SJSA1 (cell line): ENCODE measurements at places on chromosomes 3 and 15. TPM values are rescaled to one million over a fixed set of nuclear protein-coding genes. Genes with fewer than 3 reads are reported as not detected.
A peak's percentile ranks its signal among the peaks of the same experiment; 100 is the strongest.

Gene CHRFAM7A
- not detected in 2 replicates for total RNA-seq

Gene TTLL13
- not detected in 2 replicates for total RNA-seq

- H3K4me3 ChIP-seq: no peak overlapping the region
- H3K27ac ChIP-seq: no peak overlapping the region
- no peak for DNase-seq
Observed at GRCh38 chr3:176964661-176965060, 232.6 kb downstream of the TBL1XR1 start.

Gene FEZF2
- not detected in 2 replicates for total RNA-seq

Gene TLR9
- total RNA-seq: not detected in 2 replicates

Gene SLC22A14
- total RNA-seq: not detected in 2 replicates

DNA sequence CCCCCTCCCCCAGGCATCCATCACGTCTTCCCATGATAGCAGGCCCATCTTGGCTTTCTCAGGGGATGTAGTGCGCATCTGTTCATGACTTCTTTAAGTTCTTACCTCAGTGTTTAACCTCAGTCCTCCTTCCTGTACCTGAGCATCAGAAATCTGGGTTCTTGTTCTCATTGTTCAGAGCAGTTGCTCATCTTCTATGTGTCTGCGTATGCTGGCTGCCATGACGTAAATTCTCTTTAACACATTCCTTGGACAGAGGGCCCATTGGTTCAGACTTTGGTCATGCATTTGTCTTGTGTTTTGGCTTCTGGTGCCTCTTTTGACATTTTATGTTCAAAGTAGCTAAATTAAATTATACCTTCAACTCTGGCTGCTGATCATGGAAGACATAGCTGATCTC, 227.3 kb downstream of the CACNA2D3 start:
- no peaks in the 10 kb centered on the region for H3K4me1 ChIP-seq
- no peak overlapping the region for H3K27ac ChIP-seq
- no peak for DNase-seq
- H3K27me3 ChIP-seq: no peaks in the 10 kb centered on the region
- no peak overlapping the region for H3K4me3 ChIP-seq
- no peaks in the 10 kb centered on the region for H3K36me3 ChIP-seq

DNA sequence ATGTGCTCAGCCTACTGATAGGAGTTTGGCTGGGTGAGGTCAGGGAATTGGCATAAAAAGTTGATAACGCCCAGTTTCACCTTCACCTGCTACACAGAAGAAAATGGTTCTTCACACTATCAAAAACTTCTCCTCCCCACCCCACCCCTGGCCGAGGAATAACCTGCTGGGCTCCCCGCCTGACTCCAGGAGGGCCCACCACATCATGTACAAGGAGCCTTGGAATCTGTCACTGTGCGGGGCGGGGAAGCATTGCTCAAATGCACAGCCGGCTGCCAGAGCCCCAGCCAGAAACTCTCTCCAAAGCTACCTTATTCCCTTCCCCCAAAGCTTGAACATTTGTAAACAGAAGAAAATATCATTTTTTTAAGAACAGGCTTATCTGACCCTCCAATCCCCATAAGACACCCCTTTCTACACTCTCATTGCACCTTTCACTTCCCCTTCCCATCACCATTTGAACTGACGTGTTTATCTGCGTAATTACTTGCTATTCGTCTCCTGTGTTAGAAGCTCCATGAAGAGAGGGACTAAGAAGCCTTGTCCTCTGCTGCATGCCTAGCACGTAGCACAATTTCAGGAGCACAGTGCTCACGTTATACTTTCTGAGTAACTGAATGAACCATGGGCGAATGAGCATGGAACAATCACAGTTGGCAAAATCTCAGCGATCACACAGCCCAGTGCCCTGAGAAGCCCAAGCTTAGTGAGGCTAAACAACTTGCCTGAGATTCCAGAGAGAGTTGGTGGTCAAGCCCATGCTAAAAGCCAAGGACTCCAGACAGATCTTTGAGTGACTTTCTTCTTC, 82.9 kb downstream of the HES1 start:
- H3K36me3 ChIP-seq: no peaks in the 10 kb centered on the region
- H3K4me3 ChIP-seq: no peak overlapping the region
- no peak overlapping the region for H3K27ac ChIP-seq
- H3K4me1 ChIP-seq: peaks cover 7% of the 10 kb centered on the region; the same call in 1 of the 2 replicates

Gene CCR9
- not detected in 2 replicates for total RNA-seq

GRCh38 chr3:70400194-70400593, 87.8 kb upstream of the MDFIC2 start:
- no peak for DNase-seq
- no peak overlapping the region for H3K27ac ChIP-seq
- no peaks in the 10 kb centered on the region for H3K36me3 ChIP-seq

GRCh38 chr3:63593779-63594178, 58.7 kb upstream of the SNTN start:
- DNase-seq: no peak
- H3K27me3 ChIP-seq: no peaks in the 10 kb centered on the region
- no peak overlapping the region for H3K27ac ChIP-seq
- no peaks in the 10 kb centered on the region for H3K36me3 ChIP-seq
- H3K4me3 ChIP-seq: no peak overlapping the region
- H3K4me1 ChIP-seq: no peaks in the 10 kb centered on the region

Gene FANCD2OS
- not detected in 2 replicates for total RNA-seq

- H3K36me3 ChIP-seq: no peaks in the 10 kb centered on the region
- DNase-seq: peak; percentile 14
- no peak overlapping the region for H3K27ac ChIP-seq
- no peaks in the 10 kb centered on the region for H3K4me1 ChIP-seq
- no peak overlapping the region for H3K4me3 ChIP-seq
- peaks cover 41% of the 10 kb centered on the region for H3K27me3 ChIP-seq
Observed at GRCh38 chr15:74265046-74265639, 29.0 kb downstream of the CCDC33 start.

DNA sequence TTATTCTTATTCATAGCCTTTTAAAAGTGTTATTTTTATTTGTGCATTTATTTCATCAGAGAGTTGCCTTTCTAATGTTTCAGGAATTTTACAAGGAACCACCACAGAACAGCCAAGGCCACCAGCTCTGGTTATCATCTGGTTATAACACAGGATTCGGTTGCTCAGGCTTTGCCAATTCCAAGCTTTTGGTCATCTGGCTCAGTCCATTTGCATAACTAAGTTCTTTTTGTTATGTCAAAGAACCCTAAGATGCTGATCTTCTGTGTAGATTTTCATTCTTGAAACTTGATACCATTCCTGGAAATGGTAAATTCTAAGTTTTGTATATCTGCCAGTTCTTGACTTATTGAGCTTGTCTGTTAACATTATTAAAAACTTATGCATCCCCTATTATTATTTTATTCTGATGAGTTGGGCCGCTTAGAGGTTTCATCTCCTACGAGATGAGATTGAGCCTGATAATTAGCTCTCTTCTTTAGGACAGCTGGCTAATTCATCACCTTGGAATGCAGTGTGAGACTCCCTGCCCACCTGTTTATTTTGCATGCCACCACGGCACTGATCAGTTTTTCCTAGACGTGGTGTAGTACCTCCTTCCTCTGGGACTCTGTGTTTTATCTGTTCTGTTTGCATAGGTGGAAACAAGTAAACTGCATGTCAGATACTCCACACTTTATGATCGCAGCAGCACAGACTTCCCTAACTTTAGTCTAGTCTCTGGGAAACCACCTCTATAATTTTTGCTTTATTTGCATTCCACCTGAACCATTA, 264.8 kb downstream of the SLCO3A1 start:
- no peaks in the 10 kb centered on the region for H3K36me3 ChIP-seq
- DNase-seq: no peak
- H3K27ac ChIP-seq: no peak overlapping the region

Gene C3orf52
- total RNA-seq: 20.6 and 27.6 TPM in 2 replicates

Gene MFGE8
- total RNA-seq: 149 and 151 TPM in 2 replicates

Gene QARS1
- total RNA-seq: 98.5 and 111 TPM in 2 replicates

DNA sequence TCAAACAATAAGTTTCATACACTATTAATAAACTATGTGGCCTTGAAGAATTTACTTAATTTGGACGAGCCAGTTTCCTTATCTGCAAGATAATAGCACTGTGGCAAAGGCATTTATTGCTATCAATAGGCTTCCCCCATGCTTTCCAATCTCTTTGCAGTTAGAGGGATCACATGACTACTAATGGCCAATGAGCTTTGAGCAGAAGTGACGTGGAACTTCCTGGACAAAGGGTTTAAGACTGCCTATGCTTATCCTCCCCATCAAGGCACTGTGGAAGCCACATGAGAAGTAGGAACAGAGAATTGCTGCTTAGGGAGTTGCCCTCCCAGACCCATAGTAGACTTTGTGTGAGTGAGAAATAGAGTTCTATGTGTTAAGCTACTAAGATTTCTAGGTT, 16.7 kb upstream of the ZMAT3 start:
- DNase-seq: no peak
- H3K27ac ChIP-seq: no peak overlapping the region
- no peak overlapping the region for H3K4me3 ChIP-seq
- no peaks in the 10 kb centered on the region for H3K27me3 ChIP-seq
- H3K36me3 ChIP-seq: no peaks in the 10 kb centered on the region
- H3K4me1 ChIP-seq: no peaks in the 10 kb centered on the region

Gene HESX1
- total RNA-seq: 0.11 TPM in 1 of 2 replicates, not detected in the other

Gene RARRES1
- total RNA-seq: 0.66 and 4.9 TPM in 2 replicates

DNA sequence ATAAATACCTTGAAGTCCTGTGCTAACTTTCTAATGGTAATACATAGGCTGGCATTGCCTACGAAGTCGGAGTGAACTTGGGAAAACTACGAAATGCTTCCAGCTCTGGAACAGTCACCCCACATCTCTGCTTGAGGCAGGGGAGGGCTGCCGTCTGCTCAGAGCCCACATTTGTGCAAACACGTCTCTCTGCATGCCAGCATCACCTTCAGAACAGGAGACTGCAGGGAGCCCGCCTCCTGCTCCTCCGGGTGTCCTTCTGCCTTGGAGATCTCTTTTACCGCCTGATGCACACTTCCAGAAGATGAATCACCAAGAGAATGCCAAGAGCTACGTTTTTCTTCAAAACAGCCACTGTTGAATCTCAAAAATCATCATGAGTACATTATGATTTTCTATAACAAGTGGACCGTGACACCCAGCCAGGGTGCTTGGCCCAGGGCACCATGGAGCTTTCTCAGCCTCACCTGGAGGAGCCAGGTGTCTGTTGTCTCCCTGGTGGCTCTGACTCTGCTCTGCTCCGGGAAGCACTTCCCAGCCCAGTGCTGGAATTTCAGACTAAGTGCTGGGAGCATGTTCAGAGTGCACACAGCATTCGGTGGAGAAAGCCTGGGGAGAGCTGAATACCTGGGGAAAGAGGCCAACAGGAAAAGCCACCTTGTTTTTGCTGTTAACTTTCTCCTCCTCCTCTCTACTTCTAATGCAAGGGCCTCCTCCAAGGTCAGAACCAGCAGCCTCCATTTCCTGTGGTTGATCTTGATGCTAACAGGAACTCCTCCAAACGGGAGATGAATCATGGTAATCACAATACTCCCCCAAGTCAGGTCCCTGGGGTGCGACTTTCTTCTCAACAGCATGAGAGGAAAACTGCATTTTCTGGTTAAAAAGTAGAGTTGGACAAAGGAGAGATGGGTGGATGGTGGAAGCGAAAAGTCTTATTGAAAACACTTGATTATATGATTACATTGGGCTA, 467.7 kb downstream of the GABRG3 start:
- H3K27me3 ChIP-seq: no peaks in the 10 kb centered on the region
- no peak for DNase-seq
- no peak overlapping the region for H3K27ac ChIP-seq
- no peaks in the 10 kb centered on the region for H3K4me1 ChIP-seq
- no peak overlapping the region for H3K4me3 ChIP-seq

DNA sequence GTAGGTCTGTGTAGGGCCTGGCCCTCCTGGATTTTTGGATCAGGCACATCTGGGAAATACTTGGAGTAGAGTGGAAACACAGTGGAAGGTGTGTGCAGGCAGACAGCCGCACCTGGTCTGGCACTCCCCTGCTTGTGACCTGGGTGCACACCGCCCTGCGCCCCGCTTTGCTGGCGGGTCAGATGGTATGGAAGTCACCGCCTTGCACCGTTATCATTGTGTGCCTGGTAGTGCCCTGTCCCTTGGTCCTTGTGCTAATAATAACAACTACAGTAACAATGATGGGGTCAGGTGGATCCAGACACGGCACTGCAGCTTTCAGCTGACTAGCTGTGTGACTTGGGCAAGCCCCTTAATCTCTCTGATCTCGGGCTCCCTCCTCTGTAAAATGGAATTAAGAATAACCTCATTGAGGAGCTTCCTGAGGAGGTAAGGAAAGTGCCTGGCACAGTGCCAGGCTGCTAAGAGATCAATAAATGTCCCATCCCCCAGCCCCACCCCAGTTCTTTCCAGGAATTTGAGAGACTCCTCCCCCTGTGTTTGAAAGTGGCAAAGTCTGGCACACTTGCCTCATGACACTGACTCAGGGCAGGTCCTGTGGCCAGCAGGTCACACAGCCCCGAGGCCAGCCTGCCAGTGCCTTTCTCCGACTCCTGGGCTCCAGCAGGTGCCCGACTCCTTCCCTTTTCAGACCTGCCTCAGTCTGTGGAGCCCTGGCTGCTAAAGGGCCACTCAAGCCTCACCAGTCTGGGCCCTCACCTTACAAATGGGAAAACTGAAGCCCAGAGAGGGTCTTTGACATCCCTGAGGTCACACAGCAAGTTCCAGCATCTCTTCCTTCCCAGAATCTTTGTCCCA, 9.8 kb downstream of the ISG20 start:
- no peaks in the 10 kb centered on the region for H3K27me3 ChIP-seq
- peaks cover 17% of the 10 kb centered on the region for H3K4me1 ChIP-seq
- H3K27ac ChIP-seq: peak overlapping the region; percentile 42

Gene PTX3
- 8.1 and 10.5 TPM in 2 replicates for total RNA-seq

GRCh38 chr15:86481720-86482119, 402.0 kb downstream of the AGBL1 start:
- H3K4me1 ChIP-seq: no peaks in the 10 kb centered on the region
- H3K27ac ChIP-seq: no peak overlapping the region

Gene NLGN1
- total RNA-seq: 3.2 and 3.9 TPM in 2 replicates

- no peaks in the 10 kb centered on the region for H3K27me3 ChIP-seq
- no peaks in the 10 kb centered on the region for H3K36me3 ChIP-seq
- H3K27ac ChIP-seq: no peak overlapping the region
- no peak for DNase-seq
- H3K4me3 ChIP-seq: no peak overlapping the region
Observed at GRCh38 chr3:179133575-179133974, 14.6 kb upstream of the PIK3CA start.

Gene ARGFX
- not detected in 2 replicates for total RNA-seq

GRCh38 chr3:43319794-43320193, 33.5 kb downstream of the SNRK start:
- H3K4me3 ChIP-seq: no peak overlapping the region
- H3K27me3 ChIP-seq: no peaks in the 10 kb centered on the region
- 0 out of 2 replicates have a peak, but pooled peaks cover 3% of the 10 kb centered on the region for H3K36me3 ChIP-seq
- H3K4me1 ChIP-seq: no peaks in the 10 kb centered on the region
- DNase-seq: no peak

DNA sequence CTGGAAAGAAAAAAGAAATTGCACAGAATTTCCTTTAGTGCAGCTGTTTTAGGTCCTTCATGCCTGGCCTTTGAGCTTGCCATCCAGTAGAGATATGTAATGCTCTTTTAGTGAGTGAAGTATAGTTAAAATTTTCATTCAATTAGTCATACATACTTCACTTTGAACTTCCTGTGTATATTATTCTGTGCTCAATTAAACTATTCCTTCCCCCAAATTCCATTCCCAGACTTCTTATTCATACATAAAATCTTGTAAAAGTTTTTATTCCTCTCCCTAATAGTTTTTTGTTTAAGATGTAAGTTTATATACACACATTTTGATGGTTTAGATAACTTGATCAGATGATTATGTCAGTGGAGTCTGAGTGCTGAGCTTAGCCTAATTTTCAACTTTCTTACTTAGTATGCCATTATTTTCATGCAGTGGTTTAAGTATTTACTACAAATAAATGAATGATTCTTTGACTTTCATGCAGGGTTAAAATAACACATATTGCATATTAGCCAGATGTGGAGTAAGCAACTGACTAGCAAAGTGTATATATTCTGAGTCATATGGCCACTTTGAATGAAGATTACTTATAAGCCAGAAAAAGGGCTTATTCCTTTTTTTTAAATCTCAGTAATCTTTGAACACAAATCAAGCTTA, 42.5 kb upstream of the ABHD10 start:
- peak; percentile 90 for DNase-seq
- no peak overlapping the region for H3K4me3 ChIP-seq
- peaks cover 56% of the 10 kb centered on the region for H3K36me3 ChIP-seq
- no peaks in the 10 kb centered on the region for H3K27me3 ChIP-seq
